ENCODE measurements at places on chromosomes 7 and 10.

DNA sequence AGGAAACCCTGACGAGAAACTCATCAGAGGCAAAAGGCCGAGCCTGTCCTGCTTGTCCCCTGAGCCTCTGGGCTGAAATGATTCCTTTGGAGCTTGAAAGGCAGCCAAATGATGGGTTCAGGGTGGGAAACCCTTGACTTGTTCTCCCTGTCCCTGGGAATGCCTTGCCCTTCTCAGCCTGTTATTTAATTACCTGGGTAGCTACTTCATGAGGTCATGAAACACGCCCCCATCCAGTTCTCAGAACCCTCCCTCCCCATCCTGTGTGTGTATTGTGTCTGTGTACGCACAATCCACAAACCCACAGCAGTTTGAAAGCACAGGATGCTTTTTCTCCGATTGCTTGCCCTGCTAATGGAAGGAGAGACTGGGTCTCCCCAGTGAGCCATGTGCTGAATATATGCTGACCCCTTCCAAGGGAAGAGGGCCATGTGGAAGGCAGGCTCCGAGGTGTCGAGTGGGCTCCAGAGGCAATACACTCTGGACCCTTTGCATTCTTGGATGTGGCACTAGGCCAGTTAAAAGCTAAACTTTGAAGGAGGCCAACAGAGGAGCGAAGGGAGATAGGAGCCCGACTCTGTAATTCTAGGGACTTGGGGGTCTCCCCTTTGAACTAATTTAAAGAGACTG lies 10.6 kb downstream of the DUSP5 start:
- no peak for DNase-seq

GRCh38 chr10:35339942-35340341 lies 3.6 kb downstream of the CCNY start:
- DNase-seq, result no peak

DNA sequence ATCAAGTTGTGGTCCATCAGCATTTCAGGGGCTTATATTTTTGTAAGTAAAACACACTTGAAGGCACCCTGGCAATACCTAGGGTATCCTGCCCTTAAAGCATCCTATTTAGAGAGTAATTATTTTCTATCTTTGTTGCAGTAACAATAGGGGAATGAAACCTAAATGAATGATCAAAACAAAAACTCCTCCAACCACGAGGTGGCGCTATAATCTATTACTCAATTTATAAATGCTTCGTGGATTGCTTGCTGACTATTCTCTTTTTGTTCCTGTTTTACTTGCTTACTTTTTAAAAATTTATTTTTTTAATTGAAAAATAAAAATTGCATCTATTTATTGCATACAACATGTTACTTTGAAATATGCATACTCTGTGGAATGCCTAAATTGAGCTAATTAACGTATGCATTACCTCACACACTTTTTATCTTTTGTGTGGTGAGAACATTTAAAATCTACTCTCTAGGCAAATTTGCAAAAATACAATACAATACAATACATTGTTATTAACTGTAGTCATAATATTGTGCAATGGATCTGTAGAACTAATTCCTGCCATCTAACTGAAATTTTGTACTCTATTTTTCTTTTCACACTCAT lies 147.7 kb upstream of the BMPER start:
- DNase-seq, result peak; percentile 53

GRCh38 chr10:32315424-32315823 lies 31.5 kb downstream of the EPC1 start:
- DNase-seq, result no peak

DNA sequence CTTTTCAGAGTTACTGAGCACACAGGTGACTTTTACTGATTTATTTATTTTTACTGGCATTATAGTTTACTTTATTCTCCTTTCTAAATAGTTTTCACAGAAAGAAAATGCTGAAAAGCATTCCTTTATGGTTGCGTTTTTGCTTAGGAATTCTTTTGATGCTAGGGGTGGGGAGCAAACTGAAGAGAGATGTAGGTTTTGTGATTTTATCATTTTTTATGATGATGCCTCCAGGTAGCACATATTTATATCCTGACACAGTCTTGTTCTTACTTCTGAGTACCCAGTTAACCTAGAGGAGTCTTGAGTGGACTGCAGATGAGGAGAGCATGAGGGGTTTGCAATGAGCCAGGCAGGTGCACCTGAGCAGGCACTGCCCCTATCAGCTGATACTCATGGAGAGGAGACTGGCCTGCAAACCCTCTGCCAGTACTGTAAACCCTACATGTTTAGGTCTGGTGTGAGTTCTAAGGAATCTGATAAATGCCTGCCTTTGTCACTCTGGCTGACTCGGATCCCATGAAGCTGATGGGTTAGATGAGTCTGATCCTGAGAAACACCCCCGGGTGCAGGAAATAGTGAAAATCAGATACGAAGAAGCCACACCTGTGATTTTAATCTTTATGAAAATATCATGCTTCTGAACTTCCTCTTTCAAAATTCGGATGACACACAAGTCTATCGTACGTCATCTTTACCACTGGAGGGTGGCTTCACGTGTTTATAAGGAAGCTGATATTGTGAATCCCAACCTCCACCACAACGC lies 302.9 kb downstream of the WDR37 start:
- no peak for DNase-seq

- peak; percentile 30 for DNase-seq
Observed at GRCh38 chr7:47444376-47445098, 137.4 kb downstream of the TNS3 start.

DNA sequence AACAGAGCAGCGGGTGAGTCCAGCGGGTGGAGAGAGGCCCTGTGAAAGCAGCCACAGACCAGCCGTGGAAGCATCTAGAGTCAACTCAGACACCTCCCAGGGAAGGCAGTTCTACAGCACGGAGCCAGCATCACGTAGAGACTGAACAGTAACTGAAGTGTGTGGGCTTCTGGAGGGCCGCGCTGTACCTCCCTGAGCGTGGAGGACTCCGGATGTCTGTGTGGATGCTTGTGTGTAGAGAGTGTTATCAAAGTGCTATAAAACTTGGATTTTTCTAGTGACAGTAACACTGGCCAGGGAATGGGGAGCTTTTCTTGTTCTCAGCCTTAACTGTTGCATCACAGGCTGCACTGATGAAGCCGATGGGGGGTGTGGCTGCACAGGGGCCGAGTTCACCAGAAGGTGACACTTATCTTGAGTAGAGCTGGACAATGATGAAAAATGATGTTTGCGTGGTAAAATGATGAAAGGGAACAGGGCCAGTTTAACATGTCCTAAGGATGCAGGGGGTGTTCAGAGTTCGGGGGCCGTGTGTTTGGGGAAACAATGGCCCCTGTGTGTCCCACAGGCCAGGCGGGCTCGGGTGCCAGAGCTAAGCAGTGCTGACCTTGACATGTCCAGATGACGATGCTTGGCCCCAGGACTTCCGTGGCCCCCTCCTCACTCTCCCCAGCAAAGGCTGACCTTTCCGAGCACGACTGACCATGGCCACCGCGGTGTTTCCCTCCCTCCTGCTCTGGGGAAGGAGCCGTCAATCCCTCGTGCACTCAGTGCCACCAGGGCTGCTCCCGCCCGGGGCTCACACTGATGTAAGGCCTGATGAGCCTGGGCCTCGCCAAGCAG lies 21.9 kb downstream of the MNX1 start:
- no peak for DNase-seq

DNA sequence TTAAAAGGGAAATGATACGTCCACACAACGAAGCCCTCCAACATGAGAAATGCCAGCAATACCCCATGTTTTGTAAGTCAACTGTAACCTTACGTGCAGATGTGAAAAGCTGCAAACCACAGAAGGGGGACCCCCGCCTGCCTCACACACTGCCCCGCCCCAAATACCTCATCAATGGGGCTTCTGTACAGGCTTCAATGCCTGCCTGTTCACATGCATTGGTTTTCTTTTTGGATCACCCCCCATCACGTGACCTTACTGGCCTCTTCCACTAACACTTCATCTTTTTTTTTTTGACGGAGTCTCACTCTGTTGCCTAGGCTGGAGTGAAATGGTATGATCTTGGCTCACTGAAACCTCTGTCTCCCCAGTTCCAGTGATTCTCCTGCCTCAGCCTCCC lies 224.0 kb downstream of the TNS3 start:
- no peak for DNase-seq

DNA sequence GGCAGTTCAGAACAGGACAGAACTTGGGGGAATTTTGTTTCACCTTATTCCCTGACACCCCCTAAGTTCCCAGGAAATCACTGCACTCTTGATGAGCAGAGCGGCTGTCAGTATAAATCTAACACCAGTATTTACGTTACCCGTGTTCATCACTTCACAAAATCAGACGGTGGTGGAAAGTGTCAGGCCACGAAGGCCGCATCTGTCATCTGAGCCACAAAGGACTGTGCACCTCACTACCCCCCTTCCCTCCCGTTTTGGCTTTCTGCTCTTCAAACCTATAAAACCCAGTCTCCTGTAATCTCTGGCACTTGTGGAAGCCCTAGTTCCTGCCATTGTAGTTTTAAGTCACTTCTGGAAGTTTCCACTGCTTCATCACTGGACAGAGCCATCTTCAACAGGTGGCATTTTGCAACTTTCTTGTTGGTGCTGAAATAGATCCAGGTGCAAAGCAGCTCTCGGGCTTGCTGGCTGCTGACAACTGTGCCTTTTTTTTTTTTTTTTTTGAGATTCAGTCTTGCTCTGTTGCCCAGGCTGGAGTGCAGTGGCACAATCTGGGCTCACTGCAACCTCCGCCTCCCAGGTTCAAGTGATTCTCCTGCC lies 9.5 kb downstream of the ZFAND2A start:
- no peak for DNase-seq

Measured in Calu3 (cell line).